Fibroblast of skin of left quadriceps (primary cell): ENCODE measurements at places on chromosomes 12 and 14.

- peak; percentile 96 for DNase-seq
These were observed 3.4 kb downstream of the GALNT16 start for GRCh38 chr14:69263364-69263763.

- no peak for DNase-seq
These were observed 279.0 kb downstream of the SLC16A7 start for GRCh38 chr12:59874781-59875180.

DNA sequence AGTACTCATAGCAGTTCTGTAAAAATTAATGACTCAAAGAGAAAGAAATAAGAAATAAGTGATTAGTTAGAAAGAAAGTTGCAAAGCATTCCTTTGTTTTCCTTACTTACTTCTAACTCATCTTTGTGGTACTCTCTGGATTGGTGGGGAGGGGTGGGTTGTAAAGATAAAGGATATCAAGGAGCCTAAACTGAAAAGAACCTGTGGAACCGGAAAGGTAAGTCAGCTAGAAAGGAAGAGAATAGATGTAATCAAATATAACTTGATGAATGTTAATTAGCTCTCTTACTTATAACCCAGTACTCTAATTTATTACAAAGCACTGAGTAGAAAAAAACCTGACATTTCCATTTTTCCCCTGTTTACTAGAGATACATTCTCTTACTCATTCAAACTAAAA lies 37.5 kb upstream of the KRR1 start:
- DNase-seq, result no peak

GRCh38 chr12:131640525-131640924 lies 70.4 kb upstream of the SFSWAP start:
- DNase-seq, result no peak

GRCh38 chr14:96053600-96054381 lies 14.6 kb downstream of the C14orf132 start:
- peak; percentile 61 for DNase-seq

DNA sequence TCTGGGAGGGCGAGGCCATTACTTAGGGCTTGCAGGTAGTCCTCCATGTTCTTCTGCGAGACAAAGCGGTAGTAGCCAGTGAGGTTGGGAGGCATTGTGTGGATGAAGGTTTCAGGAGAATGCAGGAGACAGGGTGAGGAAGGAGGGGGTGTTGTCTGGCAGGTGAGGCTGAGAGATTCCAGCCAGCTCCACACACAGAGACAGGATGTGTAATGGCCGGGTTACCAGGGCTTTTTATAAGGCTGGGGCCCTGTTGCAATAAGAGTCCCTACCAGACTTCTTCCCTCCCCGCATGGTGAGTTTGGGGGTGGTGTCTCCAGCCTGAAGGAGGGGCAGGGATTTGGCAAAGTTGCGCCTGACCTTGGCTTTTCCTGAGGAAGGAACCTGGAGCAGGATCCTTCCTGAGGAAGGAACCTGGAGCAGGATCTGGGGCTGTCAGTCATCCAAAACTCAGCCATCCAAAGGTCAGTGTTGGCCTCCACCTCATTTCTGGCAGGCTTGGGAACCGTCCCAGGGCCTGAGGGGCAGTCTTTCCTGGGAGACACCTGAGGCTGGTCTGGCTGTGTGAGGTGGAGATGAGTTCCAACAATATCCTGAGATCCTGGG lies at the start of gene RBP5:
RBP5 (minus strand) TSS at position 209 of the 606 bp plus-strand sequence; CDS start at position 95, 114 bp downstream.
- no peak for DNase-seq

- no peak for DNase-seq
These were observed 10.2 kb upstream of the GPX2 start for GRCh38 chr14:64952598-64953309.

GRCh38 chr14:32706721-32707519 lies 231.8 kb upstream of the NPAS3 start:
- no peak for DNase-seq

GRCh38 chr14:49895480-49895879 lies 2.6 kb downstream of the ARF6 start:
- no peak for DNase-seq

DNA sequence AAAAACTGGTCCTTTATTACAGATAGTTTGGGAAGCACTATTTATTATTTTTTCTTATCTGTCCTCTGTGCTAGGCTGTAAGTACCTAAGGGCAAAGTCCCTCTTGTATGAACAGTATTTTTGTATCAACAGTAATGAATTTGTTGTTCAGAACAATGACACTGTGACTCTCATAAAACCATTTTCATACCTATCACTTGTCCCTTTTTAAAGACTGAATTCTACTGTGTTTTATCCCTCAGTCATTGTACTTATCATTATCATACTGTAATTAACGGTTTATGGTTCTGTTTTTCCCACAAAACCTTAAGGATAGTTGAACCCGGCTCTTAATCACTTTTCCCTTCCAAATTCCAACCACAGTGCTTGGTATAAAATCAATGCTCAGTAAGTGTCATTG lies 69.4 kb downstream of the SRGAP1 start:
- no peak for DNase-seq

- no peak for DNase-seq
These were observed 38.6 kb upstream of the KRR1 start for GRCh38 chr12:75549989-75550388.

DNA sequence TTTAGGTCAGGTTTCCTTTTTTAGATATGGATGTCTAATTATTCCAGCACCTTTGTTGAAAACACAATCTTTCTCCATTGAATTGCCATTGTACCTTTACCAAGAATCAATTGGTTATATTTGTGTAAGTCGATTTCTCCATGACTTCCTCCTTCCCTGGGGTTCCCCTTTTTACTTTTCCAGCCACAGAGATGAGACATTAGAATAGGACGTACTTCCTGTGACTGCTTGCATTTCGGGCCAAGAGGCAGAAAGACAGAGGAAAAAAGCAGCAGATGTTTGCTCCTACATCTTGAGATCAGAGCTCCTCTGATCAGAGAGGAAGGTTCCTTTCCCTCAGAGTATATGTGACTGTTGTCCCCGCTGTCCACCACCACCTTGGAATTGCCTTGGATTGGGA lies 453.7 kb upstream of the RGS6 start:
- no peak for DNase-seq

DNA sequence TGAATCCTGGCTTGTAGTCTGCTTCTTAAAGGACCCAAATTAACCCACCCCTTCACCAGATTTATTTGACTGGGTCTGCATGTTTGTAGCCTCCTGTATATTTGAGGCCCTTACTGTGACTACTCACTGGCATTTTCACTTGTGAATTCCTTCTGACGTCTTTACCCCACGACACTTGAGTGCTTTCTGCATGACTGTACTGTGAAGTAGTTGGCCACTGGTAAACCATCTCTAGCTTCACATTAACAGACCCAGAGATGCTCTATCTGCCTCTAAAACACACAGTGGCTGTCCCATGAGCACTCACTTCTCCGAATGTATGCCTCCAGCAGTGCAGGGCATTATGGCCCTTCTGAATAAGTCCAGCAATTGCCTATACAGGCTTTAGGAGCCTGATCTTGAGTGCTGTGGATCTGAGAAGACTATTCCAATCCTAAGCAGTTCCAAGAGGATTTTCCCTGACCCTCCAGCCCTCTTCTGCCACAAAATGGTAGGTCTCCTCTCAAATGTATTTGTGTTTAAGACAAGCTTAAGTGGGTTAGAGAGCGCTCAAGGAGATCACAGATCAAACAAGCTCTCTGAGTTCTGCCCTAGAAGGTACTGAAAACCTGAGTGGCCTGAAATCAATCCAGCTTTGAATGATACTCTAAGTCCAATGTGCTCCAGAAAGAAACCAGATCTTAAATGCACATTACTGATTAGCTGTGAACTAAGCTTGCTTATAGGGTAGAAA lies 534.7 kb downstream of the RPS29 start:
- DNase-seq, result peak; percentile 51

- DNase-seq, result no peak
These were observed 45.7 kb upstream of the ITPR2 start for GRCh38 chr12:26878661-26879119.

GRCh38 chr14:93231129-93231979 lies 24.3 kb downstream of the UBR7 start:
- no peak for DNase-seq

GRCh38 chr12:67469666-67470065 lies 178.9 kb upstream of the DYRK2 start:
- DNase-seq, result no peak

- DNase-seq, result peak; percentile 20
These were observed 181.7 kb downstream of the ADAMTS20 start for GRCh38 chr12:43370263-43370662.
